Stimulated activated naive CD8-positive, alpha-beta T cell treated with anti-CD3 and anti-CD28 coated beads, Interleukin-15, Interleukin-2, amounts not matched to agents 100 U/mL and 50 U/mL, for 24 hours (primary cell): ENCODE measurements at places on chromosomes 5 and 9.

- no peak for DNase-seq
These were observed 5.7 kb downstream of the C9orf43 start for GRCh38 chr9:113416149-113416721.

- no peak for DNase-seq
These were observed 7.3 kb downstream of the BRD3 start for GRCh38 chr9:134060546-134060945.

GRCh38 chr5:50559955-50560354, 106.5 kb upstream of the PARP8 start:
- no peak for DNase-seq

GRCh38 chr9:30197954-30198353, 2186.5 kb upstream of the ACO1 start:
- no peak for DNase-seq

- no peak for DNase-seq
These were observed 31.2 kb downstream of the CEP72 start for GRCh38 chr5:643351-643801.

DNA sequence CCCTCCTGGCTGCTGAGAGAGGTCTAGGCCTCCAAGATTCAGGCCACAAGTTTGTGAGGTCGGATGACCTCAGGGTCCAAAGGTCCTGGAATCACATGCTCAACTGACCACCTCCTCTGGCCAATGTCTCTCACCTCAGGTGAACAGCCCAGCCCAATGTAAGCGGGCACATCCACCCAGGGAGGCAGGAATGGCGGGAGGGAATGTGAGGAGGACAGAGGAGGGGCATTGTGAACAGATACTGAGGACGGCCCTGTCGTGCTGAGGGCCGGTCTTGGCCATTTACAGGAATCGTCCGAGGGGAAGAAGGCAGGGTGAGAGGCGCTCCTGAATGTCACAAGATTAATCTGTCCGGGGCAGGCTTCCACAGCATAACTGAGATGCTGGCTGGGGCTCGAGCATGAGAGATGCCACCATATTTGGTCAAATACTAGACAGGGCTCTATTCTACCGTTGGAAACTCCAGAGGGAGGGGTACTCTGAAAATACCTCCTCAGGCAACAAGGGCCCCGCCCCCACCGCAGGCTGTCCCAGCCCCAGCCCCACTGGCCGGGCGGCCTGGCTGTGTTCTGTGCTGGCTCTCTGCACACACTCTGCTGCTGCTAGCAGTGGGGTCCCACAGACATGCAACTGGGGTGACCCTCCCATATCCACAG, 1.5 kb upstream of the IL17B start:
- no peak for DNase-seq

DNA sequence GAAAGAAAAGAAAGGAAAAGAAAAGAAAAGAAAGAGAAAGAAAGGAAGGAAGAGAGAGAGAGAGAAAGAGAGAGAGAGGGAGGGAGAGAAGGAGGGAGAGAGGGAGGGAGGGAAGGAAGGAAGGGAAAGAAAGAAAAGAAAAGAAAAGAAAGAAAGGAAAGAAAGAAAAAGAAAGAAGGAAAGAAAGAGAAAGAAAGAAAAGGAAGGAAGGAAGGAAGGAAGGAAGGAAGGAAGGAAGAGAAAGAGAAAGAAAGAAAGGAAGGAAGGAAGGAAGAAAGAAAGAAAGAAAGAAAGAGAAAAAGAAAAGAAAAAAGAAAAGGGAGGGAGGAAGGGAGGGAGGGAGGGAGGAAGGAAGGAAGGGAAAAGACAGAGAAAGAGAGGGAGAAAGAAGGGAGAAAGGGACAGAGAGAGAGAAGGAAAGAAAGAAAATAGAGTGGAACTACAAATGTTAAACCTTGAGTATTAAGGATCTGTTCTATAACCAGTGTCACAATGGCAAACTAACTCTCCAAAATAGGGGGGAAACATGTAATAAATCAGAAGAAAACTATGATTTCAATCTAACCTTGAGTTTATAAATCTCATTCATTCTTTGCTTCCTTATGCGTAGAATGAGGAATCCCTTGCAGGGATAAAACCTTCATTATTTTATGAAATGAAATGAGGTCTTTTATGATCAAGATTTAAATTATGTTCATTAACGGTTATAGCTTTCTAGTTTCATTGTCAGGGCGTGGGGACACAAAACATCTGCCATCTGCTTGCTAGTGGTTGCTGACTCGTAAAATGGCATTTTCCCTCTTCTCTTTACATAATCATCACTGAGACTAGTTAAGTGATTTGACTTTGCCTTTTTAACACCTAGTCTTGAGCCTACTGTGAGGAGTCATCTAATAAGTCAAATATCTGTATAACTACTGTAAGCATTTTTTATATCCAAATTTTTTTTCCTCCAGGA, 40.7 kb upstream of the RAD23B start:
- DNase-seq = no peak
